ENCODE measurements at places on chromosomes 5 and 9.

- DNase-seq, result no peak
Observed at GRCh38 chr5:33432656-33433055, 8.1 kb upstream of the TARS1 start.

DNA sequence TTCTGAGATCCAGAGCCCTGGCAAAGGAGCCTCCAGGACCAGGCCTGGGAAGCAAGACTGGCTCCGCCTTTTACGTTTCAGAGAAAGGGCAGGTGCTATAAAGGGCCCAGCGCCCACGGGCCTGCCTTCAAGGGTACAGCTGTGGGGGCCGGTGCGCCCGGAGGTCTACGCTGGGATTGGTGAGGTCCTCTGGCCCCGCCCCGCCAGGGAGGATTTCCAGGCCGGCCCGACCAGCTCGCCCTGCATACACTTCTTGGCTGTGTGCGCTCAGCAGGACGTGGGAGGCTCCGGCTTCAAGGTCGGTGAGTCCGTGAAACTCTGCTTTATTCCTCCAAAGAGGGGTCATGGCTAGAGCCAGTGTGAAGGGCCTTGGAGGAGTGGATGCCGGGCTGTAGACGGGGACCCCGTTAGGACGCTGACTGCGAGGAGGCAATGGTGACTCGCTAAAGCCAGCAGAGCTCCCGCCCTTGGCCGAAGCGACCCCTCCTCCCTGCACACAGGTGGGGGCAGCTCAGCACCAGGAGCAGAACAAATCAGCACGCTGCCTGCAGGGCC is at the start of gene CKMT2:
TSS of gene CKMT2 (plus strand) at position 243 of the 555 bp plus-strand sequence. CDS start 17,811 bp downstream, outside the sequence.
- DNase-seq, result no peak

- no peak for DNase-seq
Observed at GRCh38 chr9:4182831-4183230, 117.0 kb downstream of the GLIS3 start.

DNA sequence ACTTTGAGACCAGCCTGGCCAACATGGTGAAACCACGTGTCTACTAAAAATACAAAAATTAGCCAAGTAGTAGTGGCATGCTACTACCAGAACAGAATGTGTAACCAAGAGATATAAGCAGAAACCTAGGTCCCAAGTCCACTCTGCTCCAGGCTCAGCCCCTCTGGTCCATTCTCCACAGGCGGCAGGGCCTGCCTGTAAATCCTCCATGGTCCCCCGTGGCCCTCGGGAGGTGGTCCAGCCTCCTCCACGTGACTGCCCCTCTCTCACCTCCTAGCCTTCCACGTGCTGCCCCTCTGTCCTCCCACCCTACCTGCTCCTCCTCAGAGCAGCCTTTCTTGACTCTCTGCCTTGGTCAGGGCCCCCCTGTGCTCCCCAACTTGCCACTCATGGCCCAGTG is 127.4 kb downstream of the GAPVD1 start:
- DNase-seq, result no peak

- no peak for DNase-seq
Observed at GRCh38 chr5:43840424-43841125, 237.6 kb downstream of the NNT start.

DNA sequence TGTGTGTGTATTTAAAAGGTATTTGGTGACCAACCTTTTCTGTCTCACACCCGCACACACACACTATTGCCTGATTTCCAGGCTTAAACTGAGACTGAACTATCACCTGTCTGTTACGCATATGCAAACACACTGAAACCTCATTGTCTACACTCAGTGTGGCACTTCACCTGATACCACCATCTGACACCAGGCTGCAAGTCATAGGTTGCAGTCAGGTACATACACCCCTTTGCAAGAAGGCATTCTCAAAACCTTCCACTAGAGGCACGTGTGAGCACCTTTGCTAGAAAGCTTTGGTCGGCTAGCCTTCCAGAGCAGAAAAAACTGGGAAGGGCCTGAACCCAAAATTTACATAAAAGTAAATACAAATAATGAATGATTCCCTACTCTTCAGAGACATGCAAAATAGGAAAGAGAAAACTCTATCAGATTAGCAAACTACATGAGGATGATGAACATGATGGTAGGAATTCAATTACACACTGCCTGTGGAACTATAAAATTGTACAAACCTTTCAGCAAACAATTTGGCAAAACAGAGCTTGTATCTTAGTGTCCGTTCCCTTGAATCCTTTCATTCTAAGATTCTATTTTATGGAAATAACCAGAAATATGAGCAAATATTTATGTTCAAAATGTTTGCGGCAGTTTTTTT is 5.9 kb upstream of the FOXD1 start:
- DNase-seq, result no peak

DNA sequence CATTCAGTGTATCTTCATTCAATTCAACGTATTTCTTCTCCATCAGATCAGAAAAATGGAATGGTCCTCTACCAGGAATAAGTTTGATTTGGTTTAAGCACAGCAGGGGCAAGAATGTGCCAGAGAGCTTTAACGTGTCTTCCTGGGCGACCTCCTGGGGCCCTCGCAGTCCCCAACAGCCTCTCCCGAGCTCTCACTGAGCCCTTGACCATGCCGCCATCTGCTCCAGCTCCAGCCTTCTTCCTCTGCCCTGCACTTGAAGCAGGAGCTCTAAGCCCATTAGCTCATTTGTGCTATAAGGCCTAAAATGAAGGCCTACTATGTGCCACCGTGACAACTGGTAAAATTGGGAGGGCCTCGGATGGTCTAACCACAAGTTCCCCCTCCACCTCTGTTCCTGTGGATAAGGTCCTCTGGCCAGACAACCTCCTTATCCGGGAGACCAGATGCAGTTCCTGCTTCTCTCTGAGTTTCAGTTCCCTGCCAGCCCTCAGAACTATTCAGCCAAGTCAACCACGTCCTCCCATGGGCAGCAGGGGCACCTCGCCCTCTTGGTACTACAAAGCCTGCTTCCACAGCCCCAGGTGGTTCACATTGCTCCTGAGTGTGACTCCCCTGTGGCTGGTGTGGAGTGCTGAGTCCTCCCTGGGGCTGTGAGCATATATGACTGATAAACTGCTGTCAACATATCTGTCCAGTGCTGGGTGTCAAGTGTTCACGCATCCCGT is 35.8 kb downstream of the C5orf15 start:
- no peak for DNase-seq

DNA sequence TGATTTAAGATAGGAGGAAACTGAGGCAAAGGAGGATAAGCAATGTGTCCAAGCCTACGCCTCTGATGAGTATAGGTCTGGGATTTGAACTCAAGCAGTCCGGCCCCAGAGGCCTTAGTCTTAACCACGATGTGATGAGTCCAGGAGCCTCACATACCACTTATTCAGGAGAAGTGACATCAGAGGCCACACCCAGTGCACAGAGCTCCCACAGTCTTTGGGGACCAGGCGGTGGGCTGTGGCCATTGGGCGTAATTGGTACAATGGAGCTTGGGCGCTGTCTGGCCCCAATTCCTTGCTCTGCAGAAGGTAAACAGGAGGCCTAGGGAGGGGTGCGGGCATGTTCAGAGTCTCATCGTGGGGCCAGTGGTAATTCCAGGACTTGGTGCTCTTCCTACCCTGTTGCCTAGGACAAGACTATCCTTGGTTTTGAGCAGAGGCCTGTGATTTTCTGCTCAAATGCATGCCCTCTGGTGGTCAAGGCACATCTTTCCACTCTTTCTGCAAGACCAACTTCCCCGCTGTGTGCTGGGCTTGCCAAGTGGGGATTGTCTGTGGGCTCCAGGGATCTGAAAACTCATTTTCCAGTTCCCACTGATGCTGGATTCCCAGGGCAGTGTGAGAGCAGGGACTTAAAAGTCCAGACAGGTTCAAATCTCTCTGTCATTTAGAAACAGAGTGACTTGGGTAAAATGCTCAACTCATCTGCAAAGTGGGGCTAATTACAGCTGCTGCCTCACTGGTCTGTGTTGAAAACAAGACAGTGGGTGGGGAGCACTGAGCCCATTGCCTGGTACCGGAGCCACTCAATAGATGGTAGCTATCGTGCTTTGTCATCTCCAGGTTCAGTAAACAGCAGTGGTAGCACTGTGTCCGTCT is 15.8 kb downstream of the NDST1 start:
- DNase-seq, result no peak

GRCh38 chr5:82183828-82184227 is 94.3 kb downstream of the RPS23 start:
- no peak for DNase-seq

DNA sequence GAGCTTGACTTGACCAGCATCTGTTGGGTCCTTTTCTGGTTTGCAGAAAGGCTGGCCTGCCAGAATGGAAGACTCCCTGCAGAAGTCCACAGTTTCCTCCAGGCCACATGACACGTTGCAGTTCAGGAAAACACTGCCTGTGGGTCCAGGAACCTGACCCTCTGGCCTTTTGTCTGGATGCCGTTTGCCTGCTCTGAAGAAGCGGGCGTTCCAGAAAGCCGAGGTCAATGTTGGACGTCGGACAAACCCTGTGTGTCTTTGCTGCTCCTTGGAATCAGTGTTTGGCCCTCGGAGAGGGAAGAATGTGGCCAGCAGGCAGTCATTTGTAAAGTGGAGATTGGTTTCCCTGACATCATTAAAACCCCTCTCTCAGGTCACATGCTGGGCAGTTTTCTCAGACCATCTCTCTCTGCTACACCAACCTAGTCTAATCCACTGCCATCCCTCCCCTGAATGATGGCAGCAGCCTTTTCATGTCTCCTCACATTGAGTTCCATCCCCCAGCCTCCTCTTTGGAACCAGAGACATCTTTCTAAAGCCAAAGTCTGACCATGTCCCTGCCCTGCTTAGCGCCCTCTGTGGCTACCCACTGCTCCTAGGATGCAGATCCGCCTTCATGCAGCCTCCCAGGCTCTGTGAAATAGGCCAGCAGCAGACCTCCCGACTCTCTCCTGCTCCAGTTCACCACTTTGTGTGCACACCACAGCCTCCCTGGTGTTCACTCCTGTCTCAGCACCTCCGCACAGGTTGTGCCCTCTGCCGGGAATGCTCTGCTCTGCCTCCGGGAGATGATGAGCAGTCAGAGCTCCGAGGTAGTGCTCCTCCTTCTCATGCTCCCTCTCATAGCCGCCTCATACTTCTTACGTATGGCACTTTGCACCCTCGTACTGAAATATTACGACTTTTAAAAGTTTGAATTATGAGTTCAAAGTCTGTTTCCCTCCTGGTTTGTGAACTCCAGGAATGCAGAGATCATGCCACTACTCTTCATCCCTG is 75.6 kb downstream of the RALGPS1 start:
- DNase-seq, result no peak

- DNase-seq, result no peak
Observed at GRCh38 chr5:109744261-109744660, 54.5 kb downstream of the MAN2A1 start.

GRCh38 chr9:16257604-16258003 is 612.9 kb downstream of the BNC2 start:
- DNase-seq, result no peak

GRCh38 chr5:55278778-55279177 is 28.7 kb downstream of the DHX29 start:
- no peak for DNase-seq

GRCh38 chr5:154359221-154359573 is 86.6 kb upstream of the SAP30L start:
- no peak for DNase-seq

- DNase-seq, result no peak
Observed at GRCh38 chr9:82109626-82110025, 121.1 kb downstream of the SPATA31D1 start.

DNA sequence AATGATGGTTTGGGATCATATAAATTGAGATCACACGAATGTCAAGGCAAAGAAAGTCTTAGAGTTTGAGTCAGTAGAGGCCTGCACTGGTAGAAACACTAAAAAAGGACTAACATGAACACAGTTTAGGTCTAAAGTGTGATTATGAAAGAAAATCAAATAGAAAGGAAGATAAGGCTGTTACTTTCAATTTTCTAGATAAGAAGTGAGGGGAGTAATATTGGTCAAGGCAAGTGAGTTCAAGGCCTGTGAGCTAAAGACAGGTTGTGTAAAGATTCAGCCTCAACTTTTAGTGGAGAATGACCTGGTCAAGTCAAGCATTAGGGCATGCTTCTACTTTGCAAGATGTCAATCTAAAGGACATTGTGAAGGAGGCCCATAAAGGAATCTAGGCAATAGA is 19.0 kb downstream of the VLDLR start:
- no peak for DNase-seq

DNA sequence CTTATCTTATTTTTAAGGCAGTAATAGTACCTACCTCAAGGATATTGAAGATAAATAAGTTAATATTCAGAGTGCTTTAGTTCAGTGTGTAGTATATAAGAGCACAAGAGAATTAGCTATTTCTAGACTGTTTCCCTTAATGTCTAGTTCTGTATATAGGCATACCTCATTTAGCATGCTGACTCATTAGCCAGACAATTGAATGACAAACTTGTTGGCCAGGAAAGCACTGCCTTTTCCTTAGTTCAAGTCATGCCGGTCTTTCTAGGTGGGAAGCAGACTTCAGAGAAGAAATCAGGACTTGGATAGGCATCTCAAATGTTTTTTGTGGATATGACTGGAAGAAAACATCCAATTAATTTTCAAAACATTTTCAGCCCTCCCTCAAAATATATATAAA is 3.2 kb upstream of the FBXO4 start:
- no peak for DNase-seq

DNA sequence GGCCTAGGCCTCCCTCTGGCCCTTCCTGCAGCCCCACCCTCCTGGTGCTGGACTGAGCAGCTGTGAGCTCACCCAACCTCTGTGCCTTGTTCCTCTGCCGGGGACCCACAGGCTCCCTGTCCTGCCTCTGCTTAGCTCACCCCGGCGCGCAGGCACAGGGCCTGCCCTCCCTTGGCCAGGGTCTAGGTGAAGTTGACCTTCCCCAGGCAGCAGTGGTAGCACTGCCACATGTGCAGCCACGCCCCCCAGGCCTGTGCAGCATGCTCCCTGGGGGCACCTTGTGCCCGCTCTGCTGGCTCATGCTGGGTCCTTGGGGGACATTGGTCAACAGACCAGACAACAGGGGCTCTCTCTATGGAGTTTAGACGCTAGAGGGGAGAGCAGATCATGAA is 18.1 kb downstream of the TRIP13 start:
- no peak for DNase-seq

DNA sequence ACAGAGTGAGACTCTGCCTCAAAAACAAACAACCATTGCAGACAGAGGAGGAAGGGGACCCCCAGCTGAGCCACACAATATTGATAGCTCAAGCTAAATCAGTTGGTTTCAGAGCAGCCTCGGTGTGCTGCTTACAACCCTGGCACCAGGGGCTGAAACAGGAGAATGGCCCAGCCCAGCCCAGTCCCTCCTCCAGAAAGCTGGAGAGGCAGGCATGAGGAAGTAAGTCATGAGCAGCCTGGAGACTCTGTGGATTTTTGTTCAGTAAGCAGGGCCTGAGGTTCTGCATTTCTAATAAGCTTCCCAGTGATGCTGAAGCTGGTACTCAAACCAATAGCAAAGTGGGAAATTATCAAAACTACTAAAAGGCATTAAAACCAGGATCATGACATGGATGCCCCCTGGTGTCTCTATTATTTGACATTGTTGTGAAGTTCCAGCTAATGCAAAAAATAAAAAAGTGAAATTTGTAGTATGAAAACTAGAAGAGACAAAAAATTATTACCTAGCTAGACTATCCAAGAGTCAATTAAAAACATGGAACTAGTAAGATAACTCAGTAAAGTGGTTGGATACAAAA is 14.2 kb downstream of the PRRT1B start:
- no peak for DNase-seq

Measured in stimulated activated CD4-positive, alpha-beta T cell treated with anti-CD3 and anti-CD28 coated beads, TNF-alpha, amount 100 ng/mL, for 48 hours (primary cell).